Cardiac muscle cell (in vitro differentiated cells and primary cell): ENCODE measurements at places on chromosomes 2 and 18. TPM values are rescaled to one million over a fixed set of nuclear protein-coding genes. Genes with fewer than 3 reads are reported as not detected.

The SPDYA gene
- total RNA-seq, result 0.21 and 1.4 TPM in 2 replicates

The UGT1A4 gene
- total RNA-seq, result not detected in 2 replicates

The ACMSD gene
- not detected in 2 replicates for total RNA-seq

The NAT8 gene
- total RNA-seq, result not detected in 2 replicates

The PAIP2B gene
- total RNA-seq, result 13.0 and 15.1 TPM in 2 replicates

The GPR45 gene
- total RNA-seq, result not detected in 2 replicates

The IL36G gene
- total RNA-seq, result 0.30 TPM in 1 of 2 replicates, not detected in the other

The RNF152 gene
- total RNA-seq, result 3.9 and 9.4 TPM in 2 replicates

GRCh38 chr2:232951891-232952290 is 61.2 kb downstream of the NGEF start:
- H3K27me3 ChIP-seq, result no peaks in the 10 kb centered on the region
- no peaks in the 10 kb centered on the region for H3K4me1 ChIP-seq
- H3K27ac ChIP-seq, result no peak overlapping the region
- no peak overlapping the region for H3K4me3 ChIP-seq
- no peak for DNase-seq

GRCh38 chr2:32632089-32632488 is 4.2 kb downstream of the TTC27 start:
- H3K27ac ChIP-seq, result no peak overlapping the region
- no peak overlapping the region for H3K4me3 ChIP-seq
- peaks cover 18% of the 10 kb centered on the region for H3K36me3 ChIP-seq
- H3K4me1 ChIP-seq, result peaks cover 3% of the 10 kb centered on the region

DNA sequence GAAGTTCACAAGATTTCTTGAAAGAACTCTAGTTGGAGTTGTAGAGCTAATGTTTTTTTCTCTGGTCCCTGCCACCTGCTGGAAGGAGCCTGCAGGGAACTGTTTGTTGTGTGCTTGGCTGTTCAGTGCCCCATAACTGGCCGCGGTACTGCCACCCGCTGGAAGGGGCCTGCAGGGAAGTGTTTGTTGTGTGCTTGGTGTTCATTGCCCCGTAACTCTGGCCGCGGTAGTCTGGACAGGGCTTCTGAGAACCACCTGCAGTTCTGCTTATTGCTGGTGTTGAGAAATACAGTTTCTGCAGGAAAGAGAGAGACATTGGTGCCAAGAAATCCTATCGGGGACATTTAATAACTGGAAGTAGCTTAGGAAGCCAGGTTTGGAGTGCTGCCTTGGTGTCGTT is 58.1 kb downstream of the AGAP1 start:
- no peaks in the 10 kb centered on the region for H3K36me3 ChIP-seq
- no peak overlapping the region for H3K4me3 ChIP-seq
- H3K27ac ChIP-seq, result no peak overlapping the region
- H3K4me1 ChIP-seq, result no peaks in the 10 kb centered on the region

GRCh38 chr2:208363485-208363884 is 43.1 kb upstream of the PTH2R start:
- no peak overlapping the region for H3K27ac ChIP-seq
- DNase-seq, result no peak
- H3K36me3 ChIP-seq, result no peaks in the 10 kb centered on the region
- no peak overlapping the region for H3K4me3 ChIP-seq
- no peaks in the 10 kb centered on the region for H3K27me3 ChIP-seq
- H3K4me1 ChIP-seq, result no peaks in the 10 kb centered on the region

DNA sequence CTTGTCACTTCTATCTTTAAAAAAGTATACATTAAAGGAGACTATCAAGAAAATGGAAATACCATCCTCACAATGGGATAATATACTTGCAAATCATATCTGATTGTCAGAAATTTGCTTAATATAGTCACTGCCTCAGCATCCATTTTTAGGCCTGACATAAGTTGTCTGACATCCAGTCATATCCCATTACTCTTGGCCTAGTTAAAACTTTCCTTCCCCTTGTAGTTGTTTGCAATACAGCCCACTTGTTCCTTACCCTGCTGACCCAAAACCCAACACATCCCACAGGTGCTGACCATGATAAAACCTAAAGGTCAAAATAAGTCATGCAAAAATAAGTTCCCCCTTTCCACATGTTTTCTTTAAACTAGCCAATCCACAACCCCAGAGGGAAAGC is 3.6 kb upstream of the ARHGEF33 start:
- H3K27ac ChIP-seq, result no peak overlapping the region
- no peaks in the 10 kb centered on the region for H3K4me1 ChIP-seq
- DNase-seq, result no peak
- peaks cover 2% of the 10 kb centered on the region for H3K36me3 ChIP-seq
- H3K4me3 ChIP-seq, result no peak overlapping the region
- H3K27me3 ChIP-seq, result no peaks in the 10 kb centered on the region

DNA sequence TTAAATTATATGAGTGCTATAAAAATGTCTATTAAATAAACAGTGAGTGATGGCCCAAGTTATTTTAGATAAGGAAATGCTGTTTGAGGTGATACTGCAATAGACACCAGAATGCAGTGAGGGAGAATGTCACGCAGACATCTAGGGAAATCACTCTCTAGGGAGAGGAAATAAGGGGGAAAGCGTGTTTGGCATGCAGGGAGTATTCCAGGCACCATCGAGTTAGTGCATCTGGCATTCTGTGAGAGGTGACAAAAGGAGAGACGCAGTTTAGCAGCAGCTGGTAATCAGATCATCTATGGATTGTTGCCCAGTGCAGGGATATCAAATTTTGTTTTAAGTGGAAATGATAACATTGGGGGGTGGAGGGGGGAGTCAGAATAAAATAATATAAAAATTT is 175.4 kb upstream of the NETO1 start:
- H3K27ac ChIP-seq, result no peak overlapping the region
- no peaks in the 10 kb centered on the region for H3K27me3 ChIP-seq
- H3K4me1 ChIP-seq, result peaks cover 15% of the 10 kb centered on the region
- H3K36me3 ChIP-seq, result no peaks in the 10 kb centered on the region
- no peak overlapping the region for H3K4me3 ChIP-seq
- peak; percentile 11 for DNase-seq

- H3K27me3 ChIP-seq, result no peaks in the 10 kb centered on the region
- no peaks in the 10 kb centered on the region for H3K36me3 ChIP-seq
- peak; percentile 32 for DNase-seq
- H3K4me3 ChIP-seq, result no peak overlapping the region
Observed at GRCh38 chr2:60536746-60537145, 16.7 kb downstream of the BCL11A start.

DNA sequence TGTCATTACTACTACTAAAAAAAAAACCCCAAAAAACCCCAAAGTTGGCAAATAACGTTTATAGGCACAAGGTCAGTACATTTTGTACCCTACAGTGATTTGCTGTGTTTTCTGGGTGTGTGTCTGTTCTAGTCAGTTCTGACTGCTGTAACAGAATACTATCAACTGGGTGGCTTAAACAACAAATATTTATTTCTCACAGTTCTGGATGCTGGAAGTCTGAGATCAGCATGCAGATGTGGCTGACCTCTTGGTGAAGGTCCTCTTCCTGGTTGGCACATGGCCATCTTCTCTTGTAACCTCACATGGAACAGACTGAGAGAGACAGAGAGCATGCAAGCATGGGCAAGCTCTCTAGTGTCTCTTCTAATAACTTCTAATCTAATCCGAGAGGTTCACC is 103.1 kb downstream of the CERS6 start:
- H3K4me1 ChIP-seq, result peaks cover 9% of the 10 kb centered on the region
- H3K36me3 ChIP-seq, result no peaks in the 10 kb centered on the region
- H3K4me3 ChIP-seq, result no peak overlapping the region
- no peak overlapping the region for H3K27ac ChIP-seq

DNA sequence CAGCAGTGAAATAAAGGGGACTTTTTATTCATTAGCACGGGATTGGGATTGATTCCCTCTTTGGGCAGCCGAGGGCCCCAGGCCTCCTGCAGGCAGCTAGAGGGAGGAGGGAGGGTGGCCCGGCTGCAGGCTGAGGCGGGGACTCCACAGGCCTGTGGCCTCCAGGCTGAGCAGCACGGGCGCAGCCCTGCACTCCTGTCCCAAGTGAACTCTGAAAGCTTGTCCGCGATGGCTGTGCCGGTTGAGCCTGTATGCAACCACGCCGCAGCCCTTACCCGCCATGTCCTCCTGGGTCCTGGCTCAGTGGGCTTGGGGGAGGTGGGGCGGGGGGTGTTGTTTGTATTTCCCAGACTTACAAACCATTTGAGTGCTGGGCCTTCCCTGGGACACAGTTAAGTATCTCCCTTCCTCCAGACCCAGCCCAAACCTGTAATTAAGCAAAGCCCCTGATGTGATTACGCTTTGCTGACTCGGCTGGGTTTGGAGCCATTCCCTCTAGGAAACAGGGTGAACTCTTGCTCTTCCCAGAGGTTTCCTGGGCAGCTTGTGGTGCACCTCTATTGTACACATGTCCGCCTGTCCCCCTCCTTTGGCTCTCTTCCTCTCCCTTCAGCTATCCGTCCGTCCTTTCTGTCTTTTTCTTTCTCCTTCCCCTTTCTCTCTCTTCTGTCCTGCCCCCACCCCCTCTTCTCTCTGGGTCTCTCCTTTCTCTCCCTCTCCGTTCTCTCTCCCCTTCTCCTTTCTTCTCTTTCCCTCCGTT is 5.3 kb downstream of the GLI2 start:
- H3K27ac ChIP-seq, result peak overlapping the region; percentile 71
- peak; percentile 55 for DNase-seq
- peak overlapping the region; percentile 29 for H3K4me3 ChIP-seq
- H3K4me1 ChIP-seq, result peaks cover 44% of the 10 kb centered on the region
- H3K36me3 ChIP-seq, result no peaks in the 10 kb centered on the region

DNA sequence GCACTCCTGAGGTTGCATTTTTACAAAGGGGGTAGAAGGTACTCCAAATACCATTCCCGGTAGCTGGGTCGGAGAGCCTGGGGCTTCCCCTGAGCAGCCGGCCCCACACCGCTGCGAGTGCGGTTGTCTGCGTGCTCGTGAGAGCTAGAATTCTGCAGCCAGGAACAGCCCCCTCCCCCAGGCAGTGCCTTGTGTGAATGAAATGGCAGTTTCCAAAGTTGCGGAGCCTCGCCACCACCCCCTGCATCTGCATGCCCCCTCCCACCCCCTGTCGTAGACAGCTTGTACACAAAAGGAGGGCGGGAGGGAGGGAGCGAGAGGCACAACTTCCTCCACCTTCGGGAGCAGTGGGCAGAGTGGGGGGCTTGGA is 1.1 kb downstream of the MYCN start:
- H3K27ac ChIP-seq, result peak overlapping the region; percentile 30
- H3K4me3 ChIP-seq, result peak overlapping the region; percentile 98
- peaks cover 10% of the 10 kb centered on the region for H3K36me3 ChIP-seq
- H3K27me3 ChIP-seq, result no peaks in the 10 kb centered on the region
- H3K4me1 ChIP-seq, result no peaks in the 10 kb centered on the region

DNA sequence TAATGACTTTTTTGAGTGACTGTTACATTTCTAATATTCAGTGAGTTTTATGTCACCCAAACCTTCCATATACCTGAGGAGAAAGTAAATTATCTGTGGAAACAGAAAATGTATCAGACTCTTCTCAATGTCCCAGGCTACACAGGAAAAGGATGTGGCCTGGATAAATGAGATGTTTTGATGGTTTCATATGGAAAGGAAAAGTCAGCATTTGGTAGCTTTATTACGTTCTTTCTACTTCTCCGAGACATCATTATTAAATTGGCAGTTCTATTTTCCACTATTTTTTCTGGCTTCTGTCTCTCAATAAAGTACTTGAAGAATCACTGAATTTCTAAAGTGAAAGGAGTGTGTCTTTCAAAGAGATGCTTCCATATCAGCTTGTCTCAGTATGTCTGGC is 847.0 kb upstream of the CRIM1 start:
- H3K27ac ChIP-seq, result no peak overlapping the region
- H3K27me3 ChIP-seq, result no peaks in the 10 kb centered on the region
- no peaks in the 10 kb centered on the region for H3K4me1 ChIP-seq
- H3K4me3 ChIP-seq, result no peak overlapping the region

GRCh38 chr2:160405077-160405867 is 88.3 kb downstream of the RBMS1 start:
- no peaks in the 10 kb centered on the region for H3K27me3 ChIP-seq
- H3K27ac ChIP-seq, result no peak overlapping the region
- H3K36me3 ChIP-seq, result no peaks in the 10 kb centered on the region
- peaks cover 48% of the 10 kb centered on the region for H3K4me1 ChIP-seq

GRCh38 chr2:201298462-201299052 is 38.2 kb downstream of the CASP8 start:
- H3K4me3 ChIP-seq, result no peak overlapping the region
- DNase-seq, result no peak
- no peaks in the 10 kb centered on the region for H3K36me3 ChIP-seq
- no peak overlapping the region for H3K27ac ChIP-seq
- H3K4me1 ChIP-seq, result no peaks in the 10 kb centered on the region

DNA sequence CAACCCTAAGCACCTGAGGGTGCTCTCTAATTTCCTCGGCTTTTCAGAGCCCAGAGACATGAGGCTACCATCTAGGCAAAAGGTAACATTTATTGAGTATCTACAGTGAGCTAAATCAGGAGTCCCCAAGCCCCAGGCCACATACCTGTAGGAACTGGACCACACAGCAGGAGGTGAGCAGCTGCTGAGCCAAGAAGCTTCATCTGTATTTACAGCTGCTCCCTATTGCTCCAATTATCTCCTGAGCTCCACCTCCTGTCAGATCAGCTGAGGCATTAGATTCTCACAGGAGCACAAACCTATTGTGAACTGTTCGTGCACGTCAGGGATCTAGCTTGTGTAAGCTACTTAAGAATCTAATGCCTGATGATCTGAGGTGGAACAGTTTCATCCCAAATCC is 70.2 kb downstream of the RND3 start:
- DNase-seq, result no peak
- peaks cover 3% of the 10 kb centered on the region for H3K27me3 ChIP-seq
- no peak overlapping the region for H3K27ac ChIP-seq
- H3K4me1 ChIP-seq, result no peaks in the 10 kb centered on the region
- H3K36me3 ChIP-seq, result no peaks in the 10 kb centered on the region
- H3K4me3 ChIP-seq, result no peak overlapping the region

GRCh38 chr2:141941210-141941714 is 189.6 kb downstream of the LRP1B start:
- H3K27ac ChIP-seq, result no peak overlapping the region
- H3K4me3 ChIP-seq, result no peak overlapping the region
- DNase-seq, result no peak
- no peaks in the 10 kb centered on the region for H3K4me1 ChIP-seq

GRCh38 chr2:6164986-6165747 is 473.0 kb downstream of the SOX11 start:
- peak overlapping the region; percentile 25 for H3K27ac ChIP-seq
- no peaks in the 10 kb centered on the region for H3K27me3 ChIP-seq
- no peaks in the 10 kb centered on the region for H3K36me3 ChIP-seq
- peaks cover 13% of the 10 kb centered on the region for H3K4me1 ChIP-seq
- no peak overlapping the region for H3K4me3 ChIP-seq

GRCh38 chr2:235728800-235729556 is 235.1 kb downstream of the AGAP1 start:
- no peak overlapping the region for H3K27ac ChIP-seq
- no peaks in the 10 kb centered on the region for H3K27me3 ChIP-seq
- no peak overlapping the region for H3K4me3 ChIP-seq
- DNase-seq, result peak; percentile 15
- no peaks in the 10 kb centered on the region for H3K4me1 ChIP-seq

DNA sequence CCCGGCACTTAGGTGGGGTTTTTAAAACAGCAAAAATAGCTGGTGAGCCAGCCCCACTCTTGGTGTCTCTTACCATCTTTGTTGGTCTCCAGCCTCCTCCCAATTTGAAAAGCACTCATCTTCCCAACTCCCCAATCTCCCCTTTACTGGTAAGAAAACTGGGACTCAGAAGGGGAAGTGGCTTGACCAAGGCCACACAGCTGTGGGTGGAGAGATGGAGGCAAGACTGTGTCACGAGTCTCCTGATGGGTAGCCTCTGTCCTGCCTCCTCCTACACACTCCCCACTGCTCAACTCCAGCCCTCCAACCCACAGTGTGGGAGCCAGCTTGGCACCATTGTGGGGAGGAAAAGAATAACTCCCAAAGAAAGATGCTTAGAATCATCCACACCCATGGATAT is 140.4 kb downstream of the SMAD2 start:
- no peak for DNase-seq
- H3K36me3 ChIP-seq, result no peaks in the 10 kb centered on the region
- H3K27me3 ChIP-seq, result no peaks in the 10 kb centered on the region
- H3K4me1 ChIP-seq, result peaks cover 5% of the 10 kb centered on the region
- H3K27ac ChIP-seq, result no peak overlapping the region
